ENCODE measurements at places on chromosomes 7 and 10.

DNA sequence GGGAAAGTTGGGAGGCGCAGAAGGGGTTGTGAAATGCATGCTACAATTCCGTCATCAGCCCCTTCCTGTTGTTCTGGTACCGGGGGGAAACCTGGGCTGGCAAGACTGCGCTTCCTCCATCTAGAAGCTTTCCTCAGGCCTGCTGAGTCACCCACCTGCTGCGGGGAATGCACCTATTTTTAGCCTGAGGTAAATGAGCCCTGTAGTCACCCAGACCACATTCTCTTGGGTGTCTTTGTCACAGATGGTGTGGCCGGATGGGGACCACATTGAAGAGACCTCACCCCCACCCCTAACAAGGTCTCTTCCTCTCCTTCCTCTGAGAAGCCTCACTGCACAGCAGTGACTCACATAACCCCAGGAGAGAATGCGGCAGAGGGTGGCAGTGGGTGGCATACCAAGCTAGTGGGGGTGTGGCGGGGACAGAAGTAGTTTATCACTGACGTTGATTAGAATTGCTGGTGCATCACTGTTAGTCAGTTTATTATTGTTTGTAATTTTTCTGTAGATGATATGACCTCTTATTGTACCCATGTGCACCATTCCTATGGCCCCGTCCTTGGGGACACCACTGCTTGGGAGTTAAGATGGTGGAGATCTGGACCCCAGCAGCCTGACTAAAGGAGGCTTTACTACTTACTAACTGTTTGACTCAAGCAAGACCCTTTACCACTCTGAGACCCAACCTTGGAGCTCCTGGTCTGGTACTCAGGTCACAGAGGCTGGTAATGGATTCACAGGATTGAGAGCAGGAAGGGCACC, 83.0 kb upstream of the DUSP5 start:
- peak; percentile 56 for DNase-seq

DNA sequence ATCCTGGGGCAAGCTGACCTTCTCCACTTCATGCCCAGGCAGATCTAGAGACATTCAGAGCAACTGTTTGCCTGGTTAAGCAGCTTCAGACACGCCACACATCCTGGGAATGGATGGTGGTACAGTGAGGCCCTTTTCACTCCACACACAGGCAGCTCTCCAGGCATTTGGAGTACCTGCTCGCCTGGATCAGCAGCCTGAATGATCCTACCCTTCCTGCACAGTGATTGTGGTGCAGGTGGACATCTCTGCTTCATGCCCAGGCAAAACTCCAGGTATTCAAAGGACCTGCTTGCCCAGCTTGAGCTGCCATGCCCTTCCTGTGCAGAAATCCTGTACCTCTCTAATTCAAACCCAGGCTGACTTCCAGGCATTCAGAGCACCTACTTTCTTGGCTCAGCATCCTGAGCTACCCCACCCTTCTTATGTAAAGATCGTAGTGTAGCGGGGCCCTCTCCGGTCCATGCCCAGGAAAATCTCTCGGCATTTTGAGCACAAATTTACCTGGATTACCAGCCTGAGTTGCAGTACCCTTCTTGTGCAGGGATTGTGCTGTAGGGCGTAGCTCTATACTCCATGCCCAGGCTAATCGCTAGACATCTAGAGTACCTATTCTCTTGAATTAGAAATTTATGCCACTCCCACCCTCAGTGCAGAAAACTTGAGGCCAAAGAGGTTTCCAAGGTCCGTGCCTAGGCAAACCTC, 972.8 kb downstream of the ANKRD7 start:
- DNase-seq, result no peak

DNA sequence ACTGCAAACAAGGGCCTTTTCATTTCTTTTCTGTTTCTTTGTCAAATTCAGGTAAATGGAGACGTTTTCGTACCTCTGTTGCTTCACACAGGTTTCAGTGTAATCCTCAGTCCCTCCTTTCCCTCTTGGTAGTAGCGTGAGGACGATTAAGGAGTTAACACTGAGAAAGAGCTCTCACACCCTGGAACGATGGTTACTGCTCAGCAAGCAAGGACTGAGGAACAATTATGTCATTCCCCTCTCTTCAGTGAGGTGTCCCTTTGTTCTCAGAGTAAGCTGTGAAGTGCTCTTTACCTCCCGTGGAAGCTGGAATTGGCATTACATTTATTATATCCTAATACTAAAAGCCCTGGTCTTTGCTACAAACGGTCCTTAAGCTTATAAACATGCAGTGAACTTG, 95.9 kb downstream of the FANK1 start:
- no peak for DNase-seq

DNA sequence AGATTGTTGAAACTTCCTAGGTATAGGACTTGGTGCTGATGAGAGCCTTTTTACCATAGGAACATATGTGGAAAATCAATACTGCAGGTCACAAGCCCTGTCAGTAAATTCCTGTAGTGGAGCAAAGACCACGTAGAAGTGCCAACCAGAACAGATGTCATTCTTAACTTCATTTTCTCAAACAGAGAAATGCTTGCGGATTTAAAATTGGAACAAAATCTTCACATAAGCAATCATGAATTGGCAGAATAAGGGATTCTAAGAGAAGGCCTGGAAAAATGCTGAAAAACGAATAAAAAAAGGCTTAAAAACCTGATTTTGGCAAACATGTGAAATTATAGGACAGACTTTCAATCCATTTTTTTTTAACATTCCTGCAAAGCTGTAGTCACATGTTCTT, 80.8 kb upstream of the SMIM30 start:
- no peak for DNase-seq

GRCh38 chr10:79409726-79410085, 35.7 kb downstream of the ZCCHC24 start:
- no peak for DNase-seq

DNA sequence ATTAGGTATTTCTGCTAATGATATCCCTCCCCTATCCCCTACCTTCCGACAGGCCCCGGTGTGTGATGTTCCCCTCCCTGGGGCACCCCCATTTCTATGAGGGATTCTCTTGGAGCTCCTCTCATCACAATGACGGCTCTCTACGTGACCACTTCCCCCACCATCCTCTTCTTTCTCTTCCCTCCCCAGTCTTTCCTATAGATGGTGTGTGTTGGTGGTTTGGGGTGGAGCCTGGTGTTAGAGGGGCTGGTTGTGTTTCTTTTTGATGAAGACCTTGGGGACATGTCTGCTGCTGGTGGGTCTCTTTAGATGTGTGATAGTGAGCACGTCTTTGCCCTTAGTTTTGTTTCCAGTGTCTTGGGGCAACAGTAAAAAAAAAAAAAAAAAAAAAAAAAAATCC, 28.6 kb downstream of the RPS24 start:
- no peak for DNase-seq

GRCh38 chr10:58358947-58359346, 24.1 kb downstream of the UBE2D1 start:
- DNase-seq, result no peak

DNA sequence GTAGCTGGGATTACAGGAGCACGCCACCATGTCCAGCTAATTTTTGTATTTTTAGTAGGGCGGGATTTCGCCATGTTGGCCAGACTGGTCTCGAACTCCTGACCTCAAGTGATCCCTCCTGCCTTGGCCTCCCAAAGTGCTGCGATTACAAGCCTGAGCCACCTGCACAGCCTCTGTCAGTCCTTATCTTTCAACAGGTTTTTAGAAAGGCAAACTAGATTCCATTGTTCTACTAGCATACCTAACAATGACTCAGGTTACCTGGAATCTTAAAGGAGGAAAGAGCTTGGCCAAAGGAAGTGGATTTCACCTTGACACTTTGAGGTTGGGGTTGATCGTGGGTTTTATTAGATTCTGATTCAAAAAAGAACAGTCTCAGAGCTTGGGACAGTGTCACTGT, 3.2 kb downstream of the ABCC2 start:
- no peak for DNase-seq

DNA sequence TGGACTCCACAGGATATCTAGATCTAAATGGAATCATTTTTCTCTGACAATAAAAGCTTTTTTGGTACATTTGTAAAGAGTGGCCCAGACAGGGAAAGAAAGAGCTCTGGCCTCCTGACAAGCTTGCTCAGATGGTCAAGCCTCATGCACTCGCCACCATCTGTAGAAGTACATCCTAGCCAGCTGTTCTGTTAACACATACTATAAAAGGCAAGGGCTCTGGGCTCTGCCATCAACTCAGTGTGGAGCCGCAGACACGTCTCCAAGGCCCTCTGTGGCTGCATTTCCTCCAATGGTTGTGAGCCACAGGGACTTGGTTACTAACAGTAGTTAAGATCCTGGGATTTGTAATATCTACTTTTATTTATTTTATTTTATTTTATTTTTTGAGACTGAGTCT, 70.8 kb upstream of the KDM7A start:
- no peak for DNase-seq

DNA sequence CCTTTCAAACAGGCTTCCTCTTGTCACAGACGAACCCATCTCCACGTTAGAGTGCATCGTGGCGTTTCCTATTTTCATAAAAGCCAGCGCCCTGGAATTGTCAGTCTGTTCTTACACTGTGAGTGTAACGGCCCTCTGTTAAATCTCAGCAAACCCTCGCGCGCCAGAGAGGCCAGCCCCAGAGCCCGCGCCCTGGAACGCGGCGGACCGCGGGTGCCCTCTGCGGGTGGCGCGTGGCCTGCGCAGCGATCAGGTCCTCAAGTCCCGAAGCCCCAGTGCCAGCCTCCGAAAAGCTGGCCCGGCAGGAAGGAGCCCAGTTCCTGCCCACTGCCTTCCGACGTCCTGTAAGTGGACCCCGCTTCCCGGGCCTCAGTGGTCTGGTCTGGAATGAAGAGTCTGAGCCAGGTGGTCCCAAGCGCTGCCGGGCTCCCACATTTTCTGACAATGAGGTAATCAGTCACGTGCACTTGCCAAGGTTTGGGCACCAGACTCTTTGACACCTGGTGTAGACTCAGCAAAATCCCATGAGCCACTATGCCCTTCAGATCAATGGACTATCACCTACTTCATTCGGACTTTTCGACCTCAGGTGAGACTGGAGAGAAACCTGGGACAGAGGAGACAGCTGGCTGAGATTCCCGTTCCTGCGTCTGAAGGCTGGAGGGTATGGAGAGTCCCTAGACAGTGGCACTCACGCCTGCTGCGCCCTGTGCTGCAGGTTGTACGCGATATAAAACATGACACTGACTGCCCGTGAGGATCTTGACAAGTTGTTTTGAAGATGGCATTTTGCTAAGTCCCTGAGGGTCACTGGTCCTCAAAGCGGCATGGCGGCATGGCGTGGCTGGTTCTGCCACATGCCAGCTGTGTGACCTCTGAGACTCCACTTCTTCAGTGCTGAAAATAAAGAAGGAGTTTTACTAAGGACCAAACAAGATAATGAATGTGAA, 109.4 kb upstream of the LANCL2 start:
- DNase-seq, result no peak

DNA sequence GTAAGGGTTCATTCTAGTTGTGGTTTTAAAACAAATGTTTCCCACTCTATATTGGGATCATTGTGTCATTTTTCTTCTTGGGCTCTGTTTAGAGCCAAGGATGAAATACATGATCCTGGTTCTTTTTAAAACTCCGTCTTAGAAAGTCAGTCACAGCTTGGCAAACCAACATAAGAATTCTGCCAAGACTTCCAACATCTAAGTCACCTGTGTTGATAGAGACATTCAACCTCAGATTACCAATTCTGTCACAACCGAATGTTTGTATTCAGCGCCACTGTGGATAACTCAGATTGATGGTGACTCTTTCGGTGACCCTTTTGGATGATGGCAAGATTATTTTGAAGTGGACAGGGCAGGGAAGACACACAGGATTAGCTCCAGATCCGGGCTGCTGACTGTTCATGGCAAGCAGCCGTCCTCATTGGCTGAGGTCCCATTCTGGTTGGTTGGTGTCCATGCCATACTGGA, 255.4 kb downstream of the ARHGAP21 start:
- no peak for DNase-seq

- no peak for DNase-seq
Measured at GRCh38 chr7:159064816-159065510, 79.7 kb downstream of the VIPR2 start.

DNA sequence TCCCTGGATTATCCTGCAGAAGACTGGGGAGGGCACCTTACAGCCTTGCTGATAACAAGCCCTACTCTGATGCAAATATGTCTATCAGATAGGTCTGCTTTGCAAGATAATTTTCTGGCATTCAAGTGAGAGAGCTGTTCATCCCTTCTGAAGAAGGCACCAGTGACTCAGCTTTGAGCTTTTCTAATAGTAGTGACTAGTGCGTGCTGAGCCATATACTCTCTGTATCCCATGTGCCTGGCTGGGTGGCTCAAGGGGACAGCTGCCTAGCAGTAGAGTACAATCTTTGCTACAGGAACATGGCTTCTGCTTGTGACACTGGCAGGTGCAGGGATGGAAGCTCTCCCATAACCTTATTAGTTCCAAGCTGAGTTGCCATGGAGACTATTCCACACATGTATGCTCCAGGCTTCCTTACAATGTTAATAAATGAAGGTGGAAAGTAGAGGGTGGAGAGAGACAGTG, 35.0 kb upstream of the ABCB4 start:
- DNase-seq, result no peak

DNA sequence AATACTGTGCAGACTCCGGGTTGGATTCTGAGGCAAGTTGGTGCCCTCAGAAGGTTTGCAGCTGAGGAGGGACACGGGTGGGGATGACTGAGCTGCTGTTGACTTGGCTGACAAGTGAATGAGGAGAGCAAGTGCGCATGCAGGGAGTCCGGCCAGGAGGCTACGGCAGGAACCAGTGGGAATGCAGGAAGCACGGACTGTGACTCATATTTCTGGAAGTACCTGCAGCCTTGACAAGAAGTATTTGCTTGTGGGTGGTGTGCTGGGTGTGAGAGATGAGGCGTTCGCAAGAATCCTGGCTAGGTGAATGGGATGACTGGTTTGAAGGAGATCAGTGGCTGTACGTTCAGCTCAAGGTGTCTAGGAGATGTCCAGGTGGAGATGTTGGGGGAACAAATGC, 30.8 kb upstream of the FXYD4 start:
- DNase-seq, result no peak

- no peak for DNase-seq
Measured at GRCh38 chr7:142629588-142630260, 119.5 kb upstream of the PRSS1 start.

GRCh38 chr10:24415455-24416125, 206.7 kb downstream of the KIAA1217 start:
- DNase-seq, result no peak

DNA sequence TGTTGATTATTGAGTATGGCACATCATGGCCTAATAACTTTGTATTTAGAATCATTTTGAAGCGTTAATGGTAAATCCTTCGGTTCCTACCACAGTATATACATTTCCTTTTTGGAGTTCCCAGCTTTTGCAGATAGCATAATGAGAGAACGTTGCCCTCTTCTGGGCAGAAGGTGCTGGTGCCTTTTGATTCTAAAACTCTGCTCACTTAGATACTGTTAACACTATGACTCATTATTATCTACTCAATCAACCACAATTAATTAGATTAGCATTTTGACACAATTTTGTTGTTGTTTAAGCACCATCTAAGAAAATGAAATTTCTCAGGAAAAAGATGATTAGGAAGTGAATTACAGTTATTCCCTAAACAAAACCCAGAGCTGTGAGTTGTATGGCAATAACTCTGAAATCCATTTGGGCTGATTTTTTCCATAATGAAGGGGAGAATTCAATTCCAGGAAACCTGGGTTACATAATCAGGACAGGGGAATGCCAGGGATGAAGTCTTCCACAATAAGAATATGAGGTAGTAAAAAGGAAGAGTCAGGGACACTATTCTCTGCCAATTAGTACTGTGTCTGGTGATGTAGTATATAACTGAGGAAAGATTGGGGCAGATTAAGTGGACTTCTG, 11.5 kb upstream of the DLD start:
- no peak for DNase-seq

Data from HS-27A (cell line).